Cortex of kidney (tissue), 1 donor: ENCODE measurements at places on chromosomes 1 and 21.

- DNase-seq = no peak
Measured at GRCh38 chr21:23016617-23017016, 2018.4 kb downstream of the NCAM2 start.

DNA sequence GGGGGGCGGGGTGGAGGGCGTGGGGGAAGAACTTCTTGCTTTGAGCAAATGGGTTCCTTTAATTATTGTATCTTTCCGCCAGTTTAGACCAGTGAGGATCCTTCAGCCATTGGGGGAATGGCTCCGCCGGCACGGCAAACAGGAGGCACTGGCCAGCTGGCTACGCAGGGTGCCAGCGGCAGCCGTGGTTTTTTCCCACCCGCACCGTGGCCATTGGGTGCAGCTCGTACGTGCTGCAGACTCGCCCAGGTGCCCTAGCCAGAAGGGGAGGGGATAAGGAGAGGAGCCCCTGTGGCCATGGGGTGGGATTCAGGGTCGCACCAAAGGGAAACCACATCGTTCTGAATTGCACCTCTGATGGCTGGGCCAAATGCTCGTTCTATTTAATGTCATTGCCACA, 65.6 kb downstream of the RGSL1 start:
- DNase-seq = no peak

DNA sequence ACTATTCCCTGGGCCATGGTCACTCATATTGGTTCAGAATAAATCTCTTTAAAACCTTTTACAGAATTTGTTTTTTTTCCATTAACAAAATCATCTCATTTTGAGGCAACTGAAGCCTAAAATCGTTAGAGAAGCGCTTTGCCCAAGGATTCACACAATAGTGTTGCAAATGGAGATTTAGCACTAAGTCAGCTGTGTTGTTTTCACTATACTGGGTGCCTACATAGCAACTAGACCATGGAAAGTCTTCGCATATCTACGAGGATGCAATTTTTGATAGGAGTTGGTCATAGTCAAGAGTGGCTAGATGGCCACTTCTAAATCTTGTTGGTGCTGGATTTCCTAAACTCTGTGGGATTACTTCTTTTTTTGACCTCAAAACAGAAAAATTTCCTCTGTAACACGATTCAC, 530 bp upstream of the TIPRL start:
- DNase-seq = no peak

- DNase-seq = no peak
Measured at GRCh38 chr1:228194921-228195812, 12.7 kb upstream of the OBSCN start.

GRCh38 chr1:201652181-201652580, 113.3 kb downstream of the NAV1 start:
- DNase-seq = no peak

GRCh38 chr1:17606826-17607440, 67.4 kb downstream of the ARHGEF10L start:
- no peak for DNase-seq

GRCh38 chr1:9294405-9294773, 1.7 kb downstream of the SPSB1 start:
- no peak for DNase-seq

DNA sequence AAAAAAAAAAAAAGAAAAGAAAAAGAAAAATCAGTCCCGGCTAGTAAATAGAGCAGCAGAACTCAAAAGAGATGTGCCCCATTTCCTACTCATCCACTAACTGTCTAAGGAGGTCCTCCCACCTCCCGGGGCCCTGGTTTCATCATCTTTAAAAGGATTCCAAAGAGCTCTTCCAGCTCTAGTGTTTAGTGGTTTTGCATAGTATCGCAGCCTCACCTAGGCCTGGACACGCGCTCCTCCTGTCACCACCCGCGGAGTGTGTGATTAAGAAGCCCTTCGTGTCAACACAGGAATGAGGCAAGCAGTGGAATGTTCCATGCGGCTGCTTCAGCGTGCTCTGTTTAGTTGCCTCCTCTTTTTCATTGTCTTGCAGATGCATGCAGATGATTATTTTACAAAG, 49.0 kb downstream of the LBR start:
- DNase-seq = no peak

DNA sequence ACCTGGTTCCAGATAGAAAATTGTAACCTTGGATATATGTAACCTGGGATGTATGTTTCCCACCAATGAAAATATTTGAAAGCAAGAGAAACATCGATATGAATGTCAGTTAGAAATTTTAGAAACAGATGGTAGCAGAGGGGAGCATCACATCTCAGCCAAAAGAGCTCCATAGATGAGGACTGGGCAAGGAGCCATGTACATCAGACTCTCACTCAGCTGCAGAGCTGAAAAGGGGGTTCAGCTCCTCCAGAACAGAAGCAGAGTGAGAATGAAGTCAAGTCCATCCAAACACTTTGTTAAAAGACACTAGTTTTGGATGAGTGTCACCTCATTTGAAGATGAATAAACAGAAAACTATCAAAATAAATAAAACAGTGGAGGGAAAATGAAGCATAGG, 202.4 kb downstream of the HMCN1 start:
- no peak for DNase-seq

GRCh38 chr1:185337246-185337645, 20.2 kb upstream of the IVNS1ABP start:
- no peak for DNase-seq

- DNase-seq = no peak
Measured at GRCh38 chr1:66489151-66489550, 44.8 kb upstream of the SGIP1 start.

DNA sequence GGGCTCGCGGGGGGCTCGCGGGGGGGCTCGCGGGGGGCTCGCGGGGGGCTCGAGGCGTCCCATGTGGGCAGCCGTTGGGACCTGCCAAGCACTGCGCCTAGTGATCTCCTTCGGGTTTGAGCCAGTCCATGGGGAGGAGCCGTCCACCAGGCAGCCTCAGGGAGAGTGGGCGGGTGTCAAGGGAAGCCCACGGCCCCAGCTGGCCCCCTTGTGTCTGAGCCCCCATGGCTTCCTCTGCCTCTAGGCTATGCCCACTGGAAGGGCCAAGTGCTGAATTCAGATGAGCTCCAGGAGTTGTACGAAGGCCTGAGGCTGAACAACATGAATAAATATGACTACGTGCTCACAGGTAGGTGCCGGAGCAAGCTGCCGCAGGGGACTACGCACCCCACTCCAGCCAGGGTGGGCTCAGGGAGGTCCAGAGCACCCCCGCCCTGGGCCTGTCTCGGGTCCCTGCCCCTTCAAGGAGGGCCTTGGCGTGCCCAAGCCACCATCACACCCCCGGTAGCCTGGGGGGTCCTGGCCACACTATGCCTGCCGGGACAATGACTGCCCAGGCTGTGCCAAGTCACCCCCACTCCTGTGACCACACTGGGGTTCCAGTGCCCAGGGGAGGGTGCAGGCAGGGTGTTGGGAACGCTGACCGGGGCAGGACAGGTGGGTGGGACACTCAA, 22.6 kb downstream of the PDXK start:
- no peak for DNase-seq

DNA sequence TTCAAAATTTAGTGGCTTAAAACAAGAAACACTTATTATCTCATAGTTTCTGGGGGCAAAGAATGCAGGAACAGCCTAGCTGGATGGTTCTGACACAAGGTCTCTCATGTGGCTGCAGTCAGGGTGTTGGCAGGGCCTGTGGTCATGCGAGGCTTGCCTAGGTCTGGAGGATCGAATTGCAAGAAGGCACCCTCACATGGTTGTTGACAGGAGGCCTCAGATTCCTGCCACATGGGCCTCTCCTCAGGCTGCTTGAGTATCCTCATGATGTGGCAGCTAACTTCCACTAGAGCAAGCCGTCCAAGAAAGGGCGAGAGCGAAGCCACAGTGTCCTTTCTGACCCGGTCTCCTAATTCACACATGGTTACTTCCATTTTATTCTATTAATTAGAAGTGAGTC, 6.2 kb upstream of the NRIP1 start:
- no peak for DNase-seq

DNA sequence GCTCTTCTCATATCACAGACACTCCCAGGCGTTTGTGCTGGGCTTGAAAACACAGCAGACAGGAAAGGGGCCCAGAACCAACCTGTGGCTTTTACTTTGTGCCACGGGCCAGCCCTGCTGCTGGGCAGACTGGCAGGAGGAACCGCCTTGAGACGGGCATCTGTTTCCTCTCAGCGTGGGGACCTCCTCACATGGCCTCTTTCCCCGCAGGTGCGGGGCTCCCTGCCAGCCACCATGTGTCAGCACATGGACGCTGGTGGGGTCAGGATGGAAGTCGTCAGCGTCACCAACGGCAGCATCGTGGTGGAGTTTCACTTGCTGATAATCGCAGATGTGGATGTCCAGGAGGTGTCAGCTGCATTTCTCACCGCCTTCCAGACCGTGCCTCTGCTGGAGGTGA, 47.8 kb downstream of the UMODL1 start:
- DNase-seq = no peak

DNA sequence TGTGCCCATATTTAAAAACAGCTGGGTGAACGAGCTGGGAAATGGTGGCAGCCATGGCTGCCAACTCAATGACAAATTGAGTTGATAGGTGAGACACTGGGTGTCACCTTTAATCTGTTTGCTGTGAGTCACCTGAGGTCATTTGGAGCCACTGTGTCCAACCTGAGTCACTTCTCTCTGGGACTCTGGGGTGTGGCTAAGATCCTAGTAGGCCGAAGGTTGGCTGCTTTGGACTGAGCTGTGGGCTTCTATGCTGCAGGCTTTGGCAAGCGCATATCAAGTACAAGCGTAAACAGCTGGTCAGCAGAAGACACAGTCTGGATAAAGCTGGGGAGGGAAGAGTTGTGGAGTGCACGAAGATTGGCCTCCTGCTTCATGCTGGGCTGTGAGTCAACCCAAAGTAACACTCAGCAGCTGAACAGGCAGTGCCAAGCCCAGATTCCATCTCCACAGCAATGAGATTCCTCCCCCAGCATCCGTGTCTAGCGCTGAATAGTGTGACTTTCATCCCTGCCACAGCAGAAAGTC, 24.0 kb downstream of the TEX35 start:
- DNase-seq = no peak

- DNase-seq = no peak
Measured at GRCh38 chr1:51551081-51551480, 32.0 kb upstream of the EPS15 start.
